Gastroesophageal sphincter (tissue), 4 donors: ENCODE measurements at places on chromosomes 12 and 14.

DNA sequence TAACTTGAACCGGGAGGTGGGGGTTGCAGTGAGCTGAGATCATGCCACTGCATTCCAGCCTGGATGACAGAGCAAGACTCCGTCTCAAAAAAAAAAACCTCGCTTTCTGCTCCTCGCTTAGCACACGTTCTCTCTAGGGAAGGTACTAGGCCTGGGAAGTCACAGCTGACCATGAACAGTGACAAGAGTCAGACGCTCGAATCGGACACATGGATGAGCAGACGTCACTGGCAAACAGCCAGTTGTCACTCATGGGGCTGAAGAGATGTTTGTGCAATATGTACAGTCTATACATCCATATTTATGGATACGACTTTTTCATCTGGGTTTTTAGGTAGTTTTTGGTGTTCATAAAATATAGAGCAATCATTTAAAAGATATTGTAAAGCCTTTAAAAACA is 19.4 kb downstream of the TCHP start:
- no peak for ATAC-seq

DNA sequence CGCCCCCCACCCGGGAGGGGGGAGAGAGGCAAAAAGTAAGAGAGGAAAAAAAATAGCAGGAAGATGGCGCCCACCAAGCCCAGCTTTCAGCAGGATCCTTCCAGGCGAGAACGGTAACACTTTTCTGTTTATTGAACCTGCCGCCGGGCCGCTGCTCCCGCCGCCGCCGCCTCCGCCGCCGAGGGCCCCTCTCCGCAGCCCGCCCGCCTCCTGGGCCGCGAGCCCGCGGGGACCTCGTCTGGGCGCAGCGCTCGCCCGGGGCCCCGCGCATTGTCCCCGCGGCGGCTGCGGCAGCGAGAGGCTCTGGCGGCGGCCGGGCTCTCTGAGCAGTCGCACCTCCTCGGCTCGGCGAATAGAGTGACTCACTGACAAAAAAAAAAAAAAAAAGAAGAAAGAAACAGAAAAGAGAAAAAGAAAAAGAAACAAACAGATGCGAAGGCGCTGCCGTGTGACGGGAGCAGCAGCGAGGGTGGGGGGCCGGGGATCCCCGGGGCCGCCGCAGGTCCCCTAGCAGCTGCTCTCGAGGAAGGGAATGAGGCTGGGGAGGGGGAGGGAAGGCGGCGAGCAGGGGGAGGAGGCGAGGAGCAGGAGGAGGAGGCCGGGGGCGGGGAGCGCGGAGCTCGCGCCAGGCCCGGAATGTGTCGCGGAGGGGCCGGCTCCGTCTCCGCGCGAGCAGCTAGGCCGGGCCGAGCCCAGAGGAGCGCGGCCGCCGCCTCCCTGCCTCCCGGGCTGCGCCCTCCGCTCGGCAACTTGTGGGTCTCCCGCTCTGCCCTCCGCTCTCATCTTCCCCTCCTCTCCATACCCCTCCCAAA is 781 bp downstream of the NPAS3 start:
- ATAC-seq = peak; percentile 86

GRCh38 chr12:73947326-73948026 is 590.2 kb upstream of the ATXN7L3B start:
- no peak for ATAC-seq

DNA sequence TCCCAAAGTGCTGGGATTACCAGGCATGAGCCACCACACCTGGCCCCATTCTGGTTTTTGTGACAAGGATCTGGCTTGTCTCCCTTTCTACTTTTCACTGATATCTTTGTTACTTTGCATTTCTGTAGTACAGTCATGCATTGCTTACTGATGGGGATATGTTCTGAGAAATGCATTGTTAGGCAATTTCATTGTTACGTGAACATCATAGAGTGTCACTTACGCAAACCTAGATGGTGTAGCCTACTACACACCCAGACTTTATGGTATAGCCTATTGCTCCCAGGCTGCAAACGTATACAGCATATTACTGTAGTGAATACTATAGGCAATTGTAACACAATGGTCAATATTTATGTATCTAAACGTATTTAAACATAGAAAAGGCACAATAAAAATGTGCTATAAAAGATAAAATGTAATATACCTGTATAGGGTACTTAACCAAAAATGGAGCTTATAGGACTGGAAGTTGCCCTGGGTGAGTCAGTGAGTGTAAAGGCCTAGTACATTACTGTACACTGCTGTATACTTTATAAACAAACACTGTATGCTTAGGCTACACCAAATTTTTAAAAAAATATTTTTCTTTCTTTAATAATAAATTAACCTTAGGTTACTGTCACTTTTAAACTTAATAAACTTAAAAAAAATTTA is 16.0 kb downstream of the MRPL42 start:
- ATAC-seq = no peak

GRCh38 chr14:69879175-69880043 is at the start of gene SMOC1:
Gene SMOC1, plus strand, starts transcription at chr14:69879416. Its CDS starts 263 bp downstream, at chr14:69879679.
- ATAC-seq = no peak

GRCh38 chr14:90005939-90006530 is 50.3 kb downstream of the TDP1 start:
- ATAC-seq = no peak
